ENCODE measurements at places on chromosomes 16 and 17.

DNA sequence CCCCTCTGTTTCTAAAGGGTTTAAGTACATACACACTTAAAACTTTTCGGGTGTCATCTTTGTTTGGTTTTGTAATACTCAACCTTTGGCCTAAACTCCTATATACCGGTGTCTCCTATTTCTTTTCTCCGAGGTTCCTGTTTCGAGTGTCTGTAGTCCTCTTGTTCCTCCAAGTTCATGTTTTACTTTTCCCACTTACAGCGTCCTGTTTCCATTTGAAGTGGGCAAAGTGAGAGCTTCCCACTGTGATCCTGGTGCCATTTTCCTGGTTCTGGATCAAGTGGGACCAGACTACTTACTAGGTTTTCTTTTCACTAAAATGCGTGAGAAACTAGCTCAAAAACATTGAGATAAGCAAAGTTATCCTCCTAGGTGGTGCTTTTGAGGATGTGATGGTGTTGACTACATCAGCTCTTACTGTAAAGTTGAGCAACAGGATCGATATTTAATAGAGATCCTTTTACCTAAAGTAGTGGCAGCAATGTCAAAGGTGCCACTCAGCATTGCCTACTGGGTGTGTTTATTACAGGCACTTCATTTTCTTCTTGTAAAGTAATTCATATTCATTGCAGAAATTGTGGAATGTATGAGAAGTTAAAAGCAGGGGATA is 1.3 kb downstream of the PSMD3 start:
- no peak for DNase-seq

DNA sequence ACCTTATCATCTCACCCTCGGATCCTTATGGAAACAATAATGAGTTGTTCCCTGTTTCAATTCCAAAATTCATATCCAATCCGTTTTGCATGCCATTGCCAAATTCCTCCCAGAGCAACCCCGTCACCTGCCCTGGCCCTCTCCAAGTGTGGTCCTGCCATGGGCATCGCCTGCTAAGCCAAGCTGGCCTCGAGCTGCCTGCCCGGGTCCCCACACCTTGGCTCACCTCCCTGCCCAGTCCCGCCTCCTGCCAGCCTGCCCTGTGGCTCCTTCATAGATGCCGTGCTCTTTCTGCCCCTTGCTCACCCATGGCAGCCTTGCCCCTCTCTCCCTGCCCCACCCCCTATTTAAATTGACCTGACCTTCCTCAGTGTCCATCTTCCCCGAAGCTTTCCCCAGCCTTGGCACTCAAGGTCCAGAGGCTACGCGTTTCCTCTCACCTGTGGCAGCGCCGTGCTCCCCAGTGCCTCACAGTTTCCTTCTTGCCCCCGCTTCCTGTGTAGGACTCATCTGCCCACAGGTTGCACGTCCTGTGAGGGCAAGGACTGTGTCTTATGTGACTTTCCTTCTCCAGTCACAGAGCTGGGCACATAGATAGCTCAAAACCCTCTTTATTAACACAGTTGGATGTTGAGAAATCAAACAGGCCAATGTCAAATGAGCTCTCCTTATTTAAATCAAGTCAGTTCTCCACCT is 12.7 kb downstream of the MAPT start:
- DNase-seq = no peak

GRCh38 chr16:55515111-55515510 is 6.2 kb downstream of the LPCAT2 start:
- no peak for DNase-seq

- DNase-seq = no peak
Measured at GRCh38 chr17:27380551-27380950, 75.7 kb upstream of the KSR1 start.

DNA sequence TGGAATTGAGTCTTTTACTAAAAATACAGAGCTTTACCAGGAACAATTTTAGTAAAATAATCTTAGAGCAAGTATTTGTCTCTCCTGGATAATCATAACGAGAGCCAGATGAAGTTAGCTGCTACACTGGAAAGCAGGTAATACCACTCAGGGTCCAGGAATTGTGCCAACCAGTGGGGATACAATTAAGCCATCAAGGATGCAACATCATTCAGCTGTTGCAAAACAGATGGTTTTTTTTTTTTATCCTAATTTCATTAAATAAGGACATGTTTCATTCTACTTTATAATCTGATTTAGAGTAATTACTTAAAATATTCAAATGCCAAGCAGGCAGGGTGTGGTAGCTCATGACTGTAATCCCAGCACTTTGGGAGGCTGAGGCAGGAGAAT is 10.2 kb downstream of the MMD start:
- no peak for DNase-seq

DNA sequence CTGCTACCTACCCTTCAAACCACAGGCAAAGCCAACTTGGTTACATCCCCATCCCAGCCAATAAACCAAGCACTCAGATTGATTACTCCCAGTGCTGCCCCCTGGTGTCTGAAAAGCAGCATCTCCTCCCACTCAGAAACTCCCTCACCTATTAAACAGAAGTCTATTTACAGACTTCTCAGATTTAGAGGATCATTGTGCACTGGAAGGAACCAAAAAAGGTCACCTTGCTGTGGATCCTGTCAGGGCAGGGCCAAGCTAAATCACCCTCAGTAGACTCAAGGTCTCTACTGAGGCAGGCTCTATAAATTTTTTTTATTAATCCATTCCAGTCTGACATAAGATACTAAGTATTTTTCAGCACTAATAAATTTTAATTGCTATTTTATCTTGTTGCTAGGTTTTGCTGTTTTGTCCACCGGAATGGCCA is 17.6 kb downstream of the HIGD1B start:
- peak; percentile 45 for DNase-seq

GRCh38 chr17:66779237-66779606 is 55.7 kb upstream of the CACNG5 start:
- DNase-seq = no peak
